Fibroblast of upper back skin (primary cell): ENCODE measurements at places on chromosomes 1 and 21.

DNA sequence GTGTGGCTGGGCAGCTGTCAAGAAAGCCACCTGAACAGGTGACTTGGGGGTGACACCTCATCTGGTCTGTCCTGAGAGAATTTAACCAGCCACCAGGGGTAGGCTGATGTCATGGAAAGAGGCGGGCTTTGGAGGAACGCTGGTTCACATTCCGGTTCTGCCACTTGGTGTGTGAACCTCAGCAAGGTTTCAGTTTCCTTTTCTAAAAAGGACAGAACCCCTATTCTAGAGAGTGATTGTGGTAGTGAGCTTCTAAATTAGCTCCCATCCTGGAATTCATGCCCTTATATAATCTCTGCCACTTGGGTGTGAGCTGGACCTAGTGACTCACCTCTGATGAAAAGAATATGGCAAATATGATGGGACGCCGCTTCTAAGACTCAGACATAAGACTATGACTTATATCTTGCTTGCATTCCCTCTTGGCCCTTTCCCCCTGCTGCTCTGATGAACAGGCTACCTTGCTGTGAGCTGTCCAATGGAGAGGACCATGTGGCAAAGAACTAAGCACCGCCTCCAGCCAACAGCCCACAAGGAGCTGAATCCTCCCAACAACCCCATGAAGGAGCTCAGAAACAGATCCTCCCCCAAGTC lies 332.1 kb downstream of the RRAGC start:
- no peak for DNase-seq

DNA sequence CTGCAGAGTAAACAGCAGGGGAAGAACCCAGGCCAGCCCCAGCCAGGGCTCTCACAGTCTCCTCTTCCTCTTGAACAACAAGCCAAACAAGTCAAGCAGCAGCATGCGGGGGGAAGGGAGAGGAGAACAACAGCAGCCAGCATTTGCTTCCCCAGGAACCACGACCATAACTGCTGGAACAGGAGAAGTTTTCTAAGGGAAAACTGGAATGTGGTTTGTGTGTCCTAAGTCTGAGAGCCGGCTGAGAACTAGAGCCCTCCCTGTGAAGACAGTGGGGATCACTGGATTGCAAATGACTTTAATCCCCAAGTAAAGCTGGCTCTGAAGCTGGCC lies 48.2 kb downstream of the COQ8A start:
- no peak for DNase-seq

DNA sequence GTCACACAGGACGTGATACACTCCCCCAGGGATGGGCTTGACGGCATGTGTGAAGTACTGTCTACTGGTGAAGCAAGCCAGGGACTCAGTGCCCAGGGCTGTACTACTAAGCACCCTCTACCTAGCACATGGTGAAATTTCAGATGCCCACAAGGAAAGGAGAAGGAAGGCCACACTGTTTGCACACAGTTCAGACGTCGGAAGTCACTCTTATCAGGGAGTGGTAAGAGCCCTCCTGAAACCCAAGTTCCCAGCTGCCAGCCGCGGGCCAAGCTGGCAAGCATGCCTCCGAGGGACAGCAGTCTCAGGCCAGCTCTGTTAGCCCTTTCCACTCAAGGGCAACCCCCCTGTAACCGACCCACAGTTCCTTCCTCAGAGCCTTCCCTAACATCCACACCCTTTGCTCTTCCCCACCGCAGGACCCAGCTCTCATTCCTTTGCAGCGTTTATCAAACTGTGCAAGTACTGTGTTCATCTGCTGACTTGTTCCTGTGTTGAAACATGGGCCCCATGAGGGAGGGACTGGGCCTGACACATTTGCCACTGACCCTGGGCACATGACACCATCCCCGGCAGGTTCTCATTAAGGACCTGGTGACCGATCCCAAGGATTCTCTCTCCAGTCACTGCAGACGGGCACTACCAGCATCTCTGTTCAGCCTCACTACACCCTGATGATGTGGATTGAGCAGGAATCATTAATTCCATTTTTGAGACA lies 58.5 kb downstream of the SLC66A1 start:
- DNase-seq = no peak

DNA sequence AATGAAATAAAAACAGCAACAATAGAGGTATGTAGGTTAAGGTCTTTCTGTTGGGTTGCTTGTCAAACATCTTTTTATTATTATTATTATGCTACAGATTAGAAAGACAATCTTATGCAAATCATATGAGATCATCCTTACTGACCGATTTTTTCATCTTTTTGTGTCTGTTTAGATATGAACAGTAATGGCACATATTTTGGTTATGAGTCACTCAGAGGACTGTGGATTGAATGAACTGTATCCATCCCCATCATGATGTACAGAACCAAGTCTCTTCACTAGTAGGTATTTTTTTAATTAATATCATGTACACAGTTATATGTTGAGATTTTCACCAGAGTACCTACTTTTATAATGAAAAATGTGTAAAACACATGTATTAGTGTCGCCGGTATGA lies 159.1 kb downstream of the CHRM3 start:
- peak; percentile 13 for DNase-seq

DNA sequence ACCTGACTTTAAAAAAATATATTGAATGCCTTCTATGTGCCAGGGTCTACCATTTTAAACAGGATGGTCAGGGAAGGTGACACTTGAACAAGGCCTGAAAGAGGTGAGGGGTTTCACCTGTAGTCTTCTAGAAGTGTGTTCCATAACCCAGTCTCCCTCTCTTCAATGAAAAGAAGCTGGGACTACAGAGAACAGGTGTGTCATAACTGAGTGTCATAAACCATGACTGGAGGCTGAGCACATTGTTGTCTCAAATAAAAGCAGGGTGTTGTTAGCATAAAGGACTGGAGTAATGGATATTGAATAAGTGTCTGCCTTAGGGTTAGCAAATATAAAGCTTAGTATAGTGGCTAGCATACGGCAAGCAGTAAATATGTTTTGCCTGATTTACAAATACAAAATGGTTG lies 65.4 kb downstream of the SYDE2 start:
- DNase-seq = no peak

GRCh38 chr1:209895709-209896108 lies 42.3 kb upstream of the SYT14 start:
- peak; percentile 61 for DNase-seq

DNA sequence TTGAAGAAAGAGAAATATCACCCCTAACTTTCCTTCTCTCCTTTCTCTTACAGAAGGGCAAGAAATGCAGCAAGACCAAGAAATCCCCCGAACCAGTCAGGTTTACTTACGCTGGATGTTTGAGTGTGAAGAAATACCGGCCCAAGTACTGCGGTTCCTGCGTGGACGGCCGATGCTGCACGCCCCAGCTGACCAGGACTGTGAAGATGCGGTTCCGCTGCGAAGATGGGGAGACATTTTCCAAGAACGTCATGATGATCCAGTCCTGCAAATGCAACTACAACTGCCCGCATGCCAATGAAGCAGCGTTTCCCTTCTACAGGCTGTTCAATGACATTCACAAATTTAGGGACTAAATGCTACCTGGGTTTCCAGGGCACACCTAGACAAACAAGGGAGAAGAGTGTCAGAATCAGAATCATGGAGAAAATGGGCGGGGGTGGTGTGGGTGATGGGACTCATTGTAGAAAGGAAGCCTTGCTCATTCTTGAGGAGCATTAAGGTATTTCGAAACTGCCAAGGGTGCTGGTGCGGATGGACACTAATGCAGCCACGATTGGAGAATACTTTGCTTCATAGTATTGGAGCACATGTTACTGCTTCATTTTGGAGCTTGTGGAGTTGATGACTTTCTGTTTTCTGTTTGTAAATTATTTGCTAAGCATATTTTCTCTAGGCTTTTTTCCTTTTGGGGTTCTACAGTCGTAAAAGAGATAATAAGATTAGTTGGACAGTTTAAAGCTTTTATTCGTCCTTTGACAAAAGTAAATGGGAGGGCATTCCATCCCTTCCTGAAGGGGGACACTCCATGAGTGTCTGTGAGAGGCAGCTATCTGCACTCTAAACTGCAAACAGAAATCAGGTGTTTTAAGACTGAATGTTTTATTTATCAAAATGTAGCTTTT lies 2.4 kb downstream of the CCN1 start:
- DNase-seq = peak; percentile 60

- DNase-seq = no peak
Measured at GRCh38 chr1:42184616-42185015, 20.1 kb upstream of the GUCA2A start.

GRCh38 chr1:32291145-32291707 lies 657 bp upstream of the HDAC1 start:
- peak; percentile 47 for DNase-seq

GRCh38 chr1:206421616-206422340 lies 48.5 kb upstream of the IKBKE start:
- no peak for DNase-seq

DNA sequence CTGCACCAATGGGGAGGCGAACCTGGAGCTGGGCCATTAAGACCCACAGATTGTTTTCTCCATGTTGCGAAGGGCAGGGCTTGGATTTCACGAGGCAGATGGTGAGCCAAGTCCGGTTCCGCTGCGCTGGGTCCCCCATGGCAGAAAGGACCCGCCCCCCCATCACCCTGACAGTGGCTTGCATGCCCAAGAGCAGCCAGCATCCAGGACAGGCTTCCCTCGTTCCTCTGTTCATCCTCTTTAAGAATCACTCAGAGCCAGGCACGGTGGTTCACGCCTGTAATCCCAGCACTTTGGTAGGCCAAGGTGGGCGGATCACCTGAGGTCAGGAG lies 15.8 kb upstream of the NPHP4 start:
- DNase-seq = no peak

DNA sequence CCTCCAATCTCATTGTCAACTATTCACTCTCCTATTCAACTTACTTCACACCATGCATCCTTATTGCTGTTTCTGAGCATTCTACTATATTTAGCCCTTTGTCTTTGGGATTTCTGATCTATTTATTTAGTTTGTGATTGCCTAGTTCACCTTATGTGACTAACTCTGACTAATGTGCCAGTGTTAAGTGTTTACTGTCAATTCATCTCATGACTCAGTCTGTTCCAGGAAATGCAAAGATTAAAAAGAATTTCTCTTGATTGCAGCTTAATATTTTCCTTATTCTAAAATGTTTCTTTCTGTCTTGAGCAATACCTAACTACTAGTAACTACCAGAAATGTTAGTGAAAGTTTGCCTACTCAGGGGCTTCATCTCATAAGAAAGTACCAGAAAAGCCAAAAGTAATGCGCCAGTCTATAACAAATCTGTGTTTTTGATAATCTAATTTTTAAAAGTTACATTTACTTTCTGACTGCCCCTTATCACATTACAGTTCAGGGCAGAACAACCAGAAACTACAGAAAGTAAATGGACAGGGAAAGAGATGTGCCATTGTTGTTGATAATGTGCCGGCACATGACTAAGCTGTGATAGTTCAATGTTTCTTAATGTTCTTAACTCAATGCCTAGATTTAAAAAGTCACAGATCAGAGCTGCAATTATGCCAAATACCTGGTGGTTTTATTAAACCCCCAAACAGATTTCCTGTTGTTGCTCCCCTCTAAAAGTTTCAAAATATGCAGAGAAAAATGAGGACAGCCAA lies 556.5 kb downstream of the PTBP2 start:
- DNase-seq = peak; percentile 61

DNA sequence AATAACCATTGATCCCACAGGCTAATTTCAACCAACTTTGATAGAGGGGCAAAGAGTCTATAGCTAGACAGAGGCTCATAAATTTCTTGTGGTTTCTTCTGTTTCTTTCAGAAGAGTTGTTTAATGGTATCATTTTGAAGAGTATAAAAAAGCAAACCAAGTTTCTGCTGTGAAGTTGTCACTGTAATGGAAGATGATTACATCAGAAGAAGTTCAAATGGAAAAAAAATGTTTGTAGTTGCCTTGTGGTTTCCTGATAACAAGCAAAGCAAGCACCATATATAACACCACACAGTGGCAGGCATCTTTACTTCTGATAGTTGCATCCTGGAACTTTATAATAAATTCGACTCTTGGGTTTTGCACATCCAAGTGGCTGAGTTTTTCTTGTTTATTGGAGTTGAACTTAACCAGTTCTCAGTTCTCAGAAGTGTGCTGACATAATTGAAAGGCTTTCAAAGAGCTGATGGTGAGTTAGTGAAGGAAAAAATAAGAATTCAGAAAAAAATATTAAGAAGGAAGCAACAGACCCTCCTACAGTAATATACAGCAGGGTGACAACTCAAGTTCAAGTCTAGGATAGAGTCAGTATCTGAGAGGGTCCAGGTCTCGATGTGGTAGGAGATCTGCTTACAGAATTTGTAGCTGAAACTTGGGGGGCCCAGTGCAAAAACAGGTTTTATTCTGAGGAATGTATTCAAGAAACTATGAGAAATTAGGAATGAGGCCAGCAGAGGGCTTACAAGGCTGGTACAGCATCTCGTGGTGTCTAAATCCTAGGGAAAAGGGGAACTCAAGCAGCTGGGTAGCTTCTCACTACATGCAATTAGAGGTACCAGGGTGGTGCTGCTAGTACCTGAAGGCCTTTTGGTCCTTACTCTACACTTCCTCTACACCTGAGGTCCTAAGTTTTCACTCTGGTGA lies 123.5 kb downstream of the CRB1 start:
- peak; percentile 11 for DNase-seq

DNA sequence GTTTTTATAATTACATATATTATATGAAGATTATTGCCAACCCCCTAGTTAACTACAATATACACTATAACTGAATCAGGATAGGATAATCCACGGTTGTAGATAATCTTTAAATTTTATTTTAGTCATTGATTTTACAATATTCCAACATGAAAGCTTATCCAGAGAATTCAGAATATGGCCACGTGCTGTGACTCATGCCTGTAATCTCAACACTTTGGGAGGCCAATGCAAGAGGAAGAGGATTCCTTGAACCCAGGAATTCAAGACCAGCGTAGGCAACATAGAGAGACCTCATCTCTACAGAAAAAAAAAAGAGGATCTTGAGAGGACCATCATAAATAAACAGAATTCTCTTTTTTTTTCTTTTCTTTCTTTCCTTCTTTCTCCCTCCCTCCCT lies 119.6 kb upstream of the CACYBP start:
- no peak for DNase-seq

DNA sequence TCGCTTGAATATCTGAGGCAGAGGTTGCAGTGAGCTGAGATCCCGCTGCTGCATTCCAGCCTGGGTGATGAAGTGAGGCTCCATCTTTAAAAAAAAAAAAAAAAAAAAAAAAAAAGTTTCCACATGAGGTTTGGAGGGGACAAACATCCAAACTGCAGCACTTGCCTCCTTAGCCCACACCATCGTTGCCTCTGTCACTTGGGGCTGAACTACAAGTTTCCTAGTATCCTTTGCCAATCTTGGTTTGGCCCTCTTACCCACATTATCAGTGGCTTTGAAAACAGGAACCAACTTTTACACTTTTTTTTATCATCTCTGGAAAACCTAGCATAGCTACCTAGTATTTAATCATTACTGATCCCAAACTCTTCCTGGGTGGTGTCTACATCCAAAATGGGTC lies 59.2 kb downstream of the CLSTN1 start:
- no peak for DNase-seq
